ENCODE measurements at places on chromosomes 6 and 20.

DNA sequence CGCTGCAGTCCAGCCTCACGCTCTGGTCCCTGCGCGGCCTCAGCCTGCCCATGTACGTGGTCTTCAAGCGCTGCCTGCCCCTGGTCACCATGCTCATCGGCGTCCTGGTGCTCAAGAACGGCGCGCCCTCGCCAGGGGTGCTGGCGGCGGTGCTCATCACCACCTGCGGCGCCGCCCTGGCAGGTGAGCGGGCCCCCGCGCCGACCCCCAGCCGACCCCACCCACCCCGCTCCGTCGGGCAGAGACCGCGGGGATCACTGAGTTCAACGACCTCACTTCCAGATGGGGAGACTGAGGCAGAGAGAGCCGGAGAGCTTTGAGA is 545 bp downstream of the SLC35D3 start:
- DNase-seq = no peak

DNA sequence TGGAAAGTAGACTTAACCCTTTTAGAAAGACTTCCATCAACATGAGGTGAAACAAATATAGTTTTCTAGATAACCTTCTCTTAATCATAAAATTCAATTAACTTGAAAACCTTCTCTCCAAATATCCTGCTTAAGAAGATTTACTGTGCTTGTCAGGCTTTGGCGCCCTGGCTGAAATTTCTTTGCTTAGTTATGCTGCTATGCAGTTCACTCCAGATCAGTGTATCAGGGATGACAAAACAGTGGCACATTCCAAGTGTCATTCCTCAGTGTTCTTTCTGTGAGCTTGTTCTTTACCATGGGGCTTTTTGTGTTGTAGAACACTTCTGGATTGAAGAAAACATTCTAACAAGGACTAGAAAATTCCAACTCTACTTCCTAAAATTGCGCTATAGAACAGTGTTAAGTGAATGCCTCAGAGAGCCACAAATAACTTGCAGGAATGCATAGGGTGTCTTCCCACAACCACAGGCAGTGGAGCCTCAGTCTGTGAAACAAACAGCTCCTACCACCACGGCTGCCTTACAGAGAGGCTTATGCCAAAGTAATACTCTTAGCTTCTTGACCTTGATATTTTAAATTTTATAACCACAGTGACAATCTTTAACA is 443.6 kb downstream of the CDC5L start:
- DNase-seq = no peak

- DNase-seq = no peak
Observed at GRCh38 chr20:14937021-14937420, 599.6 kb upstream of the FLRT3 start.

DNA sequence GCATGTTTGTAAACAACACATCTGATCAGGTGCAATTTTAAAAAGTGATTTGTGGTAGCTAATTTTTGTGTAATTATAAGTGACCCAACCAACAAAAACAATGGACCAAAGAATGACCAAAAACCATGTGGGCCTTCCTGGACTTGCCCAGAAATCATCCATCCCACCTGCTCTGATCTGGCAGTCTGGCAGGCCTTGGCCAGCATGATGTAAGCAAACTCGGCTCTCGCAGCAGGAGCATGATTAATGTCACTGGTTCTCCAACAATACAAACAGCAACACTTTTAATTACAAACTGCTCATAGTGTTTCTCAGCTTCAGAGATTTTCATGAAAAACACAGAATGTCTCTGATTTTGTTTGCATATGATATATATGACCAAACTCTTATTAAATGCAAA is 16.1 kb downstream of the TP53INP2 start:
- no peak for DNase-seq

DNA sequence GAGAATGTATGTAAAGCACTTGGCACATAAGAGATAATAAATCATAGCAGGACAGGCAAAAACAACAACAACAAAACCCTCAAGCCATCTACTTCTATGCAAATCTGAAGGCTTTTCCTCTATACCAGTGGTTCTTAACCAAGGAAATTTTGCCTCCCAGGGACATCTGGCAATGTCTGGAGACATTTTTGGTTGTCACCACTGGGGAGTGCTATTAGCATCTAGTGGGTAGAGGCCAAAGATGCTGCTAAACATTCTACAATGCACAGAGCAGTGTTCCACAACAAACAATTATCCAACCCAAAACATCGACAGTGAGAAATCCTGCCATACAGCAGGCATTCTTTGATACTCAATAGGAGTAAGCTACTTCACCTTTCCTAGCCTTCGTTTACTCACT is 28.2 kb downstream of the NDRG3 start:
- DNase-seq = peak; percentile 35

GRCh38 chr6:47592131-47592840 is 106.1 kb upstream of the ADGRF4 start:
- no peak for DNase-seq

GRCh38 chr6:46948699-46949098 is 27.0 kb upstream of the ADGRF5 start:
- DNase-seq = no peak

DNA sequence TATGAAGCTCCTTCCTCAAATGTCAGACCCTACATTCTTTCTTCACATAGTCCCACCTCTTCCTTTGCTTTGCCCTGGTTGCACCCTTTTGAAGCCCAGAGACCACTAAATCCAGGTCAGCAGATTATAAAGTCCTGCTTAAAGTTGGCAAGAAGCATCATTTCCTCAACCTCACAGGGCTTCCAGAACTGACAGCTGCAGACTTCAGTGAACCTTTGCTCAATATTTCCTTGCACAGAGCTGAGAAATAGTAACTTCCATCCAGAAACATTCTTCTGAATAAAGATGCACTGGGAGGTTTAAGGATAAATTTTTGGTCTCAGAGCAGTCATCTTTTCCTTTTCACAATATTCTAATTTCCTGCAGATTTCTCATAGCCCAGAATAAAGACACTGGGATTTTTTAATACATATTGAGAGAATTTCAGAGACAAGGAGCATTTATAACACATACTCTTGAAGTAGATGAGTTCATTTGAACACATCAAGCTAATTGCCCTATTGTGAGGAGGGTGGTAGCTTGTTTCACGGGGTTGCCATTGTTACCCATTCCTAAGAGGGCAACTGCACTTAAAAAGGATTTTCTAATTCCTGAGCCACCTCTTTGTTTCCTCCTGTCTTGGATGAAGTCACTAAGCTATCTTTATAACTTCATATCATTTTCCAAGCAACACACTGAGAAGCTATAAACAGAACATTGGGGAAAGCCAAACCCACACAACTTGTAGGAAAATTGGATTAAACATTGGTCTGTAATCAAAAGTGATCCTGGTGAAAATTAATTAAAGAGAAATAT is 150.2 kb upstream of the PLN start:
- no peak for DNase-seq

GRCh38 chr20:43863330-43863729 is 51.3 kb upstream of the TOX2 start:
- no peak for DNase-seq

GRCh38 chr6:164640956-164641355 is 668.4 kb downstream of the C6orf118 start:
- DNase-seq = no peak

- DNase-seq = peak; percentile 82
Observed at GRCh38 chr6:107847844-107848802, 24.0 kb upstream of the SCML4 start.

Measured in CD4-positive, alpha-beta T cell treated with Interleukin-10 for 1 hour (primary cell).